ENCODE measurements at places on chromosomes 12 and 14. TPM values are rescaled to one million over a fixed set of nuclear protein-coding genes. Genes with fewer than 3 reads are reported as not detected.
A peak's percentile ranks its signal among the peaks of the same experiment; 100 is the strongest.

Gene MGP
- total RNA-seq, result not detected

DNA sequence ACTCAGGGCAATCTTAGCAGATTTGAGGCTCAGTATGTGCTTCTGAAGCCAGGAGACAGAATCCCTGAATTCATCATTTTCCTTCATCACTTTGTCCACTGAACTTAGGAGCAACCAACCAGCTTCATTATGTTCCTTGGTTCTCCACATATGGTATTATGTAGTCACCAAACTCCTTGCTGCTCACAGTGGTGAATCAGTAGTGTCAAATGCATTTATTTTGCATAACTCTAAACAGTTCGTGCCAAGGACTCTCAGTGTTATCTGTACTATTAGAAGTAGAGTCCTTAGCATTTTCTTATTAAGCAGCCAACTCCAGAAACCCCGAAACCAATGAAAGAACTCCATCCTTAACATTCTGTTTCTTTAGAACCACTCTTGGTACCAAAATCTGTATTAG lies 466.9 kb upstream of the RGS6 start:
- DNase-seq, result no peak

DNA sequence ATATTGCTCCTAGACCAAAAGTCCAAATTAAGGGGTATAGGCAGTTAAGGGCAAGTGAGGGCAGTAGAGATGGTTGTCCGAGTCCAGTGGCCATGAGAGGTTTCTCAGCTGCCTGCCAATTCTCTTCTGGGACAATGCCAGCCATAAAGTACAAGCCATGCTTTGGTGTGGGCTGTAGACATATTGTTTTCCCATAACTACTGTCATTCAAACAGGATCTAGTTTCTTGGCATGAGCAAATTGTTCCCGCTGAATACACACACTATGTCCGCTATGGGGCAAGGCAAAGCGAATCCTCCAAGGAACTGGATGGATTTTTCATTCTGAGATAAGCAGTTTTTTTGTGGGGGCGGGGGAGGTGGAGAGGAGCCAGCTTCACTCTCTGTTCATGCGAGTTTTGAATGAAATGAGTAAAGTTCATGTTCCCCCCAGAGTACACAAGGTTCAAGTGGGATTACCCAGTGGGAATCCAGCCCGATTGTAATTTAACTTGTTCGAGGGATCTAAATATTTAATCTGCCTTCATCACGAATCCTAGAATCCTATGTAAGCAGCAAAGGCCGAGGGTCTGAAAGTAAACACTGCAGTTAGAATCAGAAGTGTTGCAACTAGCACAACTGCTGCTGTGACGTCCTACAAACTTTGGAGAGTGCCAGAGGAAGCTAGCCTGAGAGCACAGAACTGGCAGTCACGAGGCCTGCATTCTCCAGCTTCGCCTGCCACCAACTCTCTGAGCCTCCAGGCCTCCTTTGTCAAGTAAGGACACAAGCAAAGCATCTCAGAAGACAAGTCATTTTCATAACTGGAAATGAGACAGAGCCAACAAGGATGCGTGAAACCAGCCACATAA lies 137.0 kb downstream of the CRADD start:
- no peak for DNase-seq

DNA sequence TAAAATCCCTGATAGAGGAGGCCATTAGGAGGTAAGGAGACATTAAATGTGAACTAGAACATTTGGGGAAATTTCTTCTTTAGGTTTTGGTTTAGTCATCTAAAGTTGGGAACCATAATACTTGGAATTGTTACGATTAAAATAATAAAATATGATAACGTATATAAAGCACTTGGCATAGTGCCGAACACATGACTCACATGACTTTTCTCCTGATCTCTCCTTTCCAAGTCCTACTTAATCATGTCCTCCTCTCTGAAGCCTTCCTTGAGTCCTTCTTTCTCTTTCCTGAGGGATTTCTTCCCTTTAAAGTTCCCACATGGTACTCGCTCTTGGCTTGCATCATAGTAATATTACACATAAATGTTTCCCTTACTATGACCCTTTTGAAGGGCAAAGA lies 20.0 kb downstream of the BEST3 start:
- no peak for DNase-seq

DNA sequence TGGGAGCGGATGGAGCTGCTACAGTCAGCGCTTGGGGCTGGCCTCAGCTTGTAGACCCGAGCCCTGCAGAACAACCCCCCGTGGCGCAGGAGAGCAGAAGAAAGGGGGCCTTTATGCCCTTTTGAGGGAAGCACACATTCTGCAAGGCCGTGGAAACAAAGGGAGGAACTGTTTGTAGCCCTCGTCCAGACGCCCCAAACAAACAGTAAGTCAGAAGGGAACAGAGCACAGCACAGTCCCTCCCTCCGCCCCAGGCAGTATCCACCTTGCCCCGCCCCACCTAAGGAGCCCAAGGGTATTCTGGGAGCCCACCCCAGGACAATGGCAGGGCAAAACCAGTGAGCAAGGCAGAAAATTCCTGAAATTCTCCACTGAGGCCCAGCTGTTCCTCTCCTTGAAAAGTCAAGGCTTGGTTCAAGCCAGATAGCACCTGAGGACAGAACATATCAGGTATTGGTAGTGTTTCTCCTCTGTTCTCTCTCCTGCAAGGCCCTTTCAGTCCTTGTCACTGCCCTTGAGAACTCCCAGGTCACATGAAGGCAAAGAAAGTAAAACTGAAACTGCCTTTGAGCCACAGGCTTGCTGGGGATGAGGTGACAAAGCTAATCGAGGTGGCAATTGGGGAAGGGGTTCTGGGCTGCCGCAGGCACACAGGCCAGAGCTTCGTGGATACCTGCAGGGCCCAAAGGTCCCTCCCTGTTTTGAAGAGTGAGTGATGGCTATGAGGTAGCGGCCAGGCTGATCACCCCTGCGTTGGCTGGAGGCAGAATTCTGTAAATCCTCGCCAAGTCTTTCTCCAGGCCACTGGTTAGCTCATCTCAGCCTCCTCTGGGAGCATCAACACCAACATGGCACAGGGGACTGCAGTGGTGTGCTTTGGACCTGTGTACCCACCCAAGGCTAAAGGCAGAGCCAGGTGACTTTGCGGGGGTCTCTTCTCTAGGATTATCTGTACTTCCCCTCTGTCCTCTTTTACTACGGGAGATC lies 499 bp downstream of the DGLUCY start:
- DNase-seq, result peak; percentile 84
